ENCODE measurements at places on chromosomes 16 and 17.

GRCh38 chr17:67021196-67021595 is 23.2 kb upstream of the CACNG1 start:
- peak; percentile 8 for DNase-seq

GRCh38 chr17:79401704-79402674 is 208.9 kb downstream of the RBFOX3 start:
- DNase-seq: no peak

GRCh38 chr16:48408688-48409087 is 23.5 kb upstream of the SIAH1 start:
- DNase-seq: no peak

GRCh38 chr17:8436169-8436843 is 622 bp downstream of the NDEL1 start:
- DNase-seq: peak; percentile 50

- DNase-seq: no peak
Measured at GRCh38 chr17:28992625-28993600, 12.9 kb downstream of the SEZ6 start.

DNA sequence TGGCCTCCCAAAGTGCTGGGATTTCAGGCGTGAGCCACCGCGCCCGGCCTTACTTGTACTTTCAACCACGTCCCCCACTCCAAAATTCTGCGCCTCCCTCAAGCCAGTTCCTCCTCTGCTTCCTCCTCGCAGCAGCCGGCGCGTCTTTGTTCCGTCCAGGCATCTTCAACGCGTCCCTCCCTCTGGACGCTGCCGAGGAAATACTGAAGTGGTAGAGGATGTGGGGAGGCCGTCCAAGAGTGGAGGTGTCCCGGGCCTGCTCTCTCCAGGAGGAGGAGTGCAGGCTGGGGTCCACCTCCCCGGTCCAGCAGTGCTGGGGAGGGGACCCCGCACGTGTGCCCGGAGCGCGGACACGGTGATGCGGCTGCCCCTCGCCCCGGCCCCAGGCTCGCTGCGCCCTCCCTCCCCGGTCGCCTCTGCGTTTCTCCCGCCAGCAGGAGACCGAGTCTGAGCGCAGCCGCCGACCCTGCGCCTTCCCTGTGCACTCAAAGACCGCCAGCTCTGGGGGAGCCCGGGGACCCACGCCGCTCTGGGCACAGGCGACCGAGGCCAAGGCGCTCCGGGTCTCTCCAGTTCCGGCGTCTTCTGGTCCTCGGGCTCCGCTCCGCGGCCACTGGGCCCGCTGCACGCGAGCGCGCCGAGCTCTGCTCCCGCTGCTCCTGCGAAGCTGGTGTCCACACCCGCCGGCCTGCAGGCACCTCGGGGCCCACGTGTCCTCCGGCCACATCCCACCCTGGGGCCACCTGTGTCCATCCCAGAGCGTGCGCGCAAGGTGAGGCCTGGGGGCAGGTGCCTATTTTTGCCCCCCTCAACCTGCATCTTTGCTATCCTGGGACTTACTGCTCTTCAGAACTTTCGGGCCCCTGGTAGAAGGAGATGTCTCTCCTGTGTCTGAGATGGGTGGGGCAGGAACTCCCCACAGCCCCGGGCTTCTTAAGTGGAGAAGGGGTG is 31.7 kb downstream of the OSBPL7 start:
- peak; percentile 43 for DNase-seq

- DNase-seq: no peak
Measured at GRCh38 chr16:769184-769784, 8.8 kb downstream of the MSLN start.

GRCh38 chr17:57899822-57900221 is 50.0 kb upstream of the MRPS23 start:
- no peak for DNase-seq

DNA sequence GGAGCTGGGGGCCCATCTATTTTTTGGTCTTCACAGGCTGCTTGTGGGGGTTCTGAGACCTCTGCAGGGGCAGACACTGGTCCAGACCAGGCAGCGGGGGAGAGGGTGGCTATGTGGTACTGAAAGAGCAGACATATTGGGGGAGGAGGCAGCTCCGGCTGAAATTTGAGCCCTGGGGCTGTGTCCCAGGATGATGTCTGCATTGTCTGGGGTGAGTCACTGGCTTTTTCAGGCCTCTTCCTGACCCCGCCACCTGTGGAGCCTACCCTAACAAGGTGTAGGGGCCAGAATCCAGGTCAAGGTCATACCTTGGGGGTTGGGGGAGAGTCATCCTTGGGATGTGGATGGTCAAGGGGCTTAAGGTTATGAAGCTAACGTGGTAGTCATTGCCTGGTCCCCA is 2.4 kb downstream of the CORO6 start:
- no peak for DNase-seq

GRCh38 chr17:546456-546855 is 168.2 kb downstream of the VPS53 start:
- no peak for DNase-seq

DNA sequence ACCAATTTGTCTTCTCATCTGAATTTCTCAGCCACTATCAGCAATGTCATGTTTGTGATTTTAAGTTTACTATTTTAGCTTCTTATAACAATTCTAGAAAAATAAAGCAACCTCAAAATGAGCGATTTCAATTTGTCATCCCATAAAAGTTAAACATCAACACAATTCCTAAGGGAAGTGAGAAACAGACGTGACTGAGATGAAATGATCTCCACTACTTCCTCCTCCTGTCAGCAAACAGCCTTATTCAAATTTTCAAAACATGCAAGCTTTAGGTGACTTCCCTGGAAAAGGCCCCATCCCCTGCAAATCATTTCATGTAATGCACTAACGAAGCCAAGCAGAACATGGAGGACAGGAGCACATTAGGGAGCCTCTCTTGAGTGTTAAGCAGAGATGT is 64.9 kb downstream of the ZNF652 start:
- DNase-seq: no peak

- DNase-seq: no peak
Measured at GRCh38 chr16:82481455-82481854, 145.3 kb upstream of the CDH13 start.

DNA sequence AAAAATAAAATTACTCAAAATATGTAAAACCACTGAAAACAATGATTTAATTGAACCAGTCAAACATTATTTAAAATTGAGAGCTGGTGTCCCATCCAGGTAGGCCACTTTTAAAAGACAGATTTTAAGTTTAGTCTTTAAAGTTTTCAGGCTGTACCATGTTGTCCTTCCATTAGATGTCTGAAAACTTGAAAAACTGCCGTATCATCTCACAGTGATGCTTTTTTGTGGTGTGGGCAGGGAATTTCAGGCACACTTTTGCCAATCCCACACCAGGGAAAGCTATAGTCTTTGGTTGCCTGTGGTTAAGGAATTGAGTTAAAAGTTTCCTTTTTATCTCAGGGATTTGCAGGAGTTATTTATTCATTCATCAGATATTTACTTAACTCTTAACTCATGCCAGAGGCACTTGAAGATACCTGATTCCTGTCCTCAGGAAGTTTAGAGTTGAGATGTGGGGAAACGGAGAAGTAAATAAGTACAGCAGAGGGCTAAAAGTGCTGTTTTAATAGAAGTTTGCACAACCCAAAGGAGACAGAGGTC is 3.2 kb downstream of the SNTB2 start:
- DNase-seq: no peak

- no peak for DNase-seq
Measured at GRCh38 chr17:21368545-21369246, 7.5 kb upstream of the KCNJ12 start.

DNA sequence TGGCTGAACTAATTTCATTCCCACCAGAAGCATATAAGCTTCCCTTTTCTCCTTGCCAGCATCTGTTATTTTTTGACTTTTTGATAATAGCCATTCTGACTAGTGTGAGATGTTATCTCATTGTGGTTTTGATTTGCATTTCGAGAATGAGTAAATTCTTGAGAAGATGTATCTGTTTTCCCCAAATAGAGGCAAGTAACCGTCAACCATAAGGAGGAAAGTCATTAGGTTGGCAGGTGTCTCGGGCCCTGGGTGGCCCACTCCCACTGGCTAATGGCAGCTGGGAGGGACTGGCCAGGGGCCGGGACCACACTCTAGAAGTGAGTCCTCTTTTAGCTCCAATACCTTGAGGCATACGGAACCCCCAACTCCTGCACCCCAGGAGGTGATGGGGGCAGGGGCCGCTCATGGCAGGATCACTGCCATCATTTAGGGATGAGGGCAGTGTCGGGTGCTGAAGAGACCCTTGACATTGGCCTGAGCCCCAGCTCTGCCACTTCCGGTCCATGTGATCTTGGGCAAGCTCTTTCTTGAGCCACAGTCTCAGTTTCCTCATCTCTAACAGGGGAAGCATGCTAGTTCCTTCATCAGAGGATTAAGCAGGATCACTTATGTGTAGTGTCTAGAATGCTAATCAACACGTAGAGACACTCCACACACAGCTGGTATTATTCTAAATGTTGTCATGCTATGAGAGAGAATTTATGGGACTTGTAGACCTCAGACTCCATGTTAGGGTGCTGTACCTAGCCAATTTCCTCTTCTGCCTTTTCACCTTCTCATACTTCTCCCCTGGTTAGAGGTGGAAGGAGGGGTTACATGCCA is 44.3 kb downstream of the RGS9 start:
- no peak for DNase-seq

DNA sequence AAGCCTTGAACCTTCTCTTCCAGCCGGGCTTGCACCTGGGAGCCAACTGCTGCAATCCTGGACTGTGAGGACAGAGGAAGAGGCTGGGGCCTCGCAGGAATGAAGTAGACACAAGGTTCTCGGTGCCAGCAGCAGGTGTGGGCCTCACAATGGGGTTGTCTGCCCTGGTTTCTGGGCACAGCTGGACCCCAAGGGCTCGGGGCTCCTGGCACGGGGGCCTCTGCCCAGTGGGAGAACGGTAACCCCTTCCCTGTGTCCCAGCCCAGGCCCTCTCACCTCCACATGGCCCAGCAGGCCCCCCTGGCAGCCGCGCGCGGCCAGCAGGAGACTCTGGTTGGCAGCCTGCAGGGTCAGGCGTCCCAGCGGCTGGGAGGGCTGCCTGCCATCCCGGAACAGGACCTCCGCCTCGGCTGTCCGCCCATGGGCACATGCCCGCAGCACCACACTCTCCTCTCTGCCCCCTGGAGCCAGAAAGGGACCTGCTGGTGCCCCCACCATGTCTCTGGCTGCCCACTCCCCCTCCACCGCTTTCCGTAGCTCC is 46.9 kb downstream of the RMI2 start:
- DNase-seq: no peak

GRCh38 chr17:35546487-35546886 is 9.0 kb upstream of the SLFN12L start:
- DNase-seq: no peak

DNA sequence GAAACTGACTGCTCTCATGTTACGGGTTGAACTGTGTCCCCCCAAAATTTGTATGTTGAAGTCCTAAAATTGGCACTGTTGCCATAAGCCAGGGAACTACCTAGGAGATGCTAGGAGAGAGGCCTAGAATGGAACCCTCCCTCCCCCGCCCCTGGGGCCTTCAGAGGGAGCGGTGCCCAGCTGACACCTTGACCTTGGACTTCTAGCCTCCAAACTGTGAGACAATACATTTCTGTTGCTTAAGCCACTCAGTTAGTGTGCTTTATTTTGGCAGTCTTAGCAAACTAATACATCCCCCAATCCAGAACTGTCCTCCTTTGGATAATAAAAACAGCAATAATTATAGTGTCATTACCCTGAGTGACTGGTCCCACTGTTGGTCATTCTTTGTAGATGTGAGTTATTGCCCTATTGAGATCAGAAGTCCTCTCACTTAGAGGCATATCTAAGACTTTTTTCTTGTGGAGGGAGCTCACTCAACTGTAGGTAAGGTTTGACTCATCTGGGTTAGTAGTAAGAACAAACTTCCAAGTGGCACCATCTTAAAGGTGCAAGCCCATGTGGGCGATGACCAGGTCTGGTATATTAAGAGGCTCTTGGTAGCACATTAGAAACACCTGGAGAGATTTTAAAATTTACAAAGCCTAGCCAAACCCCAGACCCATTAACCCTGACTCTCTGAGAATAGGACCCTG is 93.0 kb upstream of the HLF start:
- no peak for DNase-seq

GRCh38 chr16:52283018-52283417 is 263.9 kb downstream of the TOX3 start:
- DNase-seq: no peak

GRCh38 chr16:84190731-84191388 is at the start of gene ADAD2:
Gene ADAD2, plus strand, starts transcription at chr16:84191157. Its CDS starts 74 bp downstream, at chr16:84191231.
- no peak for DNase-seq

DNA sequence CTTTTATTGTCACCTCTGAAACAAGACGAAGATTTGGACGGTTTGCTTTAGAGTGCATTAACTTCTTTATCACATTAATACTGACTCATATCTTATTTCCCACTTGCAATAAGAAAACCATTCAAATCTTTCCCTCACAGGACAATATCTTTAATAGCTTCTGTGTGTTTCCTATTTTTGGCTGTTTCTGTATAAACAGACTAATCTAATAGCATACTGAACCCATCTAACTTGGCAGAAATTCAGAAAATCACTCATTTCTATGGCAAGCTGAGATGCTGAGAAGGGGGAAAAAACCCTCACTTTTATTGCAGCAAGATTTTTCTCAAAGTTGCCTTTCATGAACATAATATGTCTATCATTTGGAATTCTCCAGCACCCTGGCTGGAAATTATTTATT is 524.9 kb downstream of the WWOX start:
- DNase-seq: no peak

GRCh38 chr16:21275529-21275928 is 2.6 kb downstream of the CRYM start:
- DNase-seq: no peak

DNA sequence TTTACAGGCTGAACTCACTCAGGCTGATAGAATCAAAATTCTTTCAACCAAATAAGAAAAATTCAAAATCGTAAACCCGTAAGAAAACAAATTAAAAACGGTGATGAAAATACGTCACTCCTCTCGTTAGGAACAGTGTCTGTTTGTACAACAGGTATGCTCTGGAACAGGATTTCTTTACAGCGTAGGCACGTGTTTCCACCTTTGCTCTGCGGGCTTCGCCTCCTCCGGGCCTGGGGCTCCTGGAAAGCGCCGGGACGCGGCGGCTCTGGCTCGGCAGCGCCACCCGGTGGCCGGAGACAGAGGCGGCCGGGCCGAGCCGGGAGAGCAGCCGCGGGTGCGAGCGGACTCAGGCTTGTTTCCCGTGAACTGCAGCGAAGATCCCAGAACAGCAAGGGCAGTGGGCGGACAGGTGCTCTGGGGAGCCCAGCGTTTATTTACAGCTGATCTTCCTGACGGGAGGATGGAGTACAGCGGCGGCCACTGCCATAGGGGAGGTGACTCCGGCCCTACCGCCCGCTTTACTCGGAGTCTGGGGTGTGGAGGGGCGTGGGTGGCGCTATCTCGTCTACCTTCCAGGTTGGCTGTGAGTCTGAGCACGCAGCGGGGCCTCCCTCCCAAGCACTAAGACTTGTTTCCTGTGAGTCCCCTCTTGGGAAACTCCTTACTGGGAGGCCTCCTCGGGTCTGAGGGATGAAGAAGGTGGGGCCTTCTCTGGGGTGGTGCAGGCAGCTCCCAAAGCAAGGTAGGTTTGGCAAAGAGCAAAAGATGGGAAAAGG is 40.5 kb upstream of the ATP2A3 start:
- peak; percentile 39 for DNase-seq

DNA sequence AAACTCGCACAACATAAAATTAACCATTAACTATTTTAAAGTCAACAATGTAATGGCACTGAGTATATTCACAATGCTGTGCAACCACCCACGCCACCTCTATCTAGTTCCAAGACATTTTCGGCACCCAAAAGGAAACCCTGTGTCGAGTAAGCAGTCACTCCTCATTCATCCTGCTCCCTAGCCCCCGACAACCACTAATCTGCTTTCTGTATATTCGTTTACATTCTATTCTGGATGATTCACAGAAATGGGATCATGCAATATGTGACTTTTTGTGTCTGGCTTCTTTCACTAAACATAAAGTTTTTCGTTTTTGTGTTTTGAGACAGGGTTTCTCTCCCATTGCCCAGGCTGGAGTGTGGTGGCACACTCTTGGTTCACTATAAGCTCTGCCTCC is 42.2 kb upstream of the HAPSTR1 start:
- DNase-seq: no peak
